Activated CD4-positive, alpha-beta T cell treated with anti-CD3 and anti-CD28 coated beads, Interleukin-2, amount 10 ng/mL, durations not matched to agents 7 days and 5 days (primary cell): ENCODE measurements at places on chromosomes 4 and X. TPM values are rescaled to one million over a fixed set of nuclear protein-coding genes. Genes with fewer than 3 reads are reported as not detected.

GRCh38 chrX:121570072-121570841 is 522.8 kb downstream of the GLUD2 start:
- DNase-seq = no peak

GRCh38 chrX:69948276-69948797 is 101.4 kb downstream of the AWAT2 start:
- DNase-seq = no peak

- no peak for DNase-seq
Observed at GRCh38 chrX:15507005-15507404, 6.4 kb downstream of the BMX start.

GRCh38 chr4:98619180-98619579 is 39.2 kb downstream of the TSPAN5 start:
- no peak for DNase-seq

GRCh38 chrX:19595043-19595677 is 79.9 kb upstream of the MAP3K15 start:
- DNase-seq = no peak

GRCh38 chr4:2417765-2418649 is at the start of gene ZFYVE28:
ZFYVE28 (minus strand) TSS chr4:2418645; CDS start chr4:2418323, 322 bp downstream.
- no peak for DNase-seq

- no peak for DNase-seq
Observed at GRCh38 chr4:10758906-10759305, 74.3 kb upstream of the CLNK start.

GRCh38 chr4:118171381-118171780 is 137.1 kb downstream of the NDST3 start:
- DNase-seq = no peak

GRCh38 chrX:38166478-38167083 is 54.1 kb downstream of the SRPX start:
- peak; percentile 33 for DNase-seq

- DNase-seq = no peak
Observed at GRCh38 chrX:143095321-143095720, 69.6 kb downstream of the SPANXN4 start.

DNA sequence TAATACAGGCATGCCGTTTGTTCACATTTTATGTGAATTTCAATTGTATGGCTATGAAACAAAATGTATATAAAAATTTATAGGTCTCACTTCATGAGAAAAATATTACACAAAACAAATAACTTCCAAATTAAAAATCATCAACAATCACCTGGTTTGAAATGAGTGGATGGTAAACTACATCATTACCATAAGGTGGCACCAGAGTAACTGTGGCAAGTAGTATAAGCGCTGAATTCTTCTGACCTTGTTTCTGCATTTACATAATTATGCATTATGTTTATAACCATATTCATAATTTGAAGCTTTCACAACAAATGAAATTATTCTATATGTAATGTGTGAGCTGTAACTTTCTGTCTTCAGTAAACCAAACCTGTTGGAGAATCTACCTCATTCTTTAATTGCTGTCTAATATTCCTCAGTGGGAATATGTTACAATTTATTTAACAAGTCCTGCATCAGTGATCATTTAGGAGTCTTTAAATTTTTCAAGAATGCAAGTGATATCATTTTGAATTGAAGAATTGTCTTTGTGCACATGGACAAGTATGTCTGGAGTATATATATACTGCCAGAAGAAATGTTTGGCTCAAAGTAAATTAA is 55.2 kb downstream of the MMRN1 start:
- DNase-seq = no peak

DNA sequence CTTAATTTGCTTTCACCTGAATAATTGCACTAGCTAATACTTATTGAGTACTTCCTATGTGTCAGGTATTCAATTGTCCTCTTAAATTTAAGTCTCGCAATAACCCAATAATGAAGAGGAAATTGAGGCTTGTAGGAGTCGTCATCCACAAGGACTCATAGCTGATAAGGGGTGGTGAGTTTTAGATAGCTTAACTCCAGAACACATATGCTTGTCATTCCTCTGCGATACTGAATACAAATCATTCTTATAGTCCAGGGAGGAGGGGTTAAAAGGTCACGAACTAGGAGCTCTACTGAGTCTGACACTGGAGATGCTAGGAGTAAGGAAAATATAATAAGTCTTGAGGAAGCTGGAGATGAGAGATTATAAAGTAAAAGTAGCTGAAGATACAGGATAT is 1.4 kb upstream of the PACRGL start:
- DNase-seq = no peak

DNA sequence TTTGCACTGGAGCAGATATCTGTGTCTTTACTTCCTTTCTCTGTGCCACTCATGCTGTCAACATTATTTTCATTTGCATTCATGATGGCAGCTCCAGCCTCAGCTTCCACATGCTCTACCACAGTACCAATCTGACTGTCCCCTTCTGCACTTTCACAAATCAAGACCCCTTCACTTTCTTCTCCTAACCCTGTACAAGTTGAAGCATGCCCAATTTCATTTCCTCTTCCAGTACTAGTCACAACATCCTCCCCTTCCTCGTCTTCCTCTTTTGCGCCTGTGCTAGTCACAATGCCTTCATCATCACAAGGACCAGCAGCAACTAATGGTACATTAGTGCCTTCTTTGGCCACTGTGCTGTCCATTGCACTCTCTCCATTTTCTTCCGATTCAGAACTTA is 26.5 kb downstream of the BOD1L1 start:
- no peak for DNase-seq

DNA sequence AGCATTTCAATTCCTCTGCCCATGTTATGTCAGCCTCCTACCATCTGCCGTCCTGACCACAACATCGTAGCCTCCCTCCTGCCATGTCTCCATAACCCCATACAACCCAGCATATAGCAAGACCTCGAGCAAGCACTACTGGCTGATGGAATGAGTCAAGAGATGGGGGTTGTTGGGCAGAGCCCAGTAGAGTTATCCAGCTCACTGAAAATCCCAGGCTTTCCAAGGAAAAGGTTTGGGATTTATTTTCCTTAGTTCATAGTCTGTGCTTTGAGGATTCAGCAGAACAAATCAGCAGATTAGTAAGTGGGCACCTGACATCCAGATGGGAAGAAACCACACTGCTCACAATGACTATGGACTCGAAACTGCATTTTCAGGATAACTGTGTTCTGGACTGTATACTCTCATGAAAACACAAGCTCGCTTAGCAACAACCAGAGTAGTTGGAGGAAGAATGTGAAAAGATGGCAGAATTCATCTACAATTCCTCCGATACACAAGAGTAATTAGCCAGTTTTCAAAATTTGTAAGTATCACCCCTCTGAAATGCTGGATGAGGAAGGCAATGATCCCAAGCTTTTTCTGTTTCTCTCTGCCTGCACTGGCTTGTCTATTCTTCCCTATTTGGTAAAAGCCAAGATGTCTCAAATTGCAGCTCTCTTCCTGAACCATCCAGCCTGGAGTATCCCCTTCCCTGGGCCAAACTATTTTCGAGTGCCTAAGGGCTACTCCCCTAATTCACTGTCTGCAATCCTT is 186.2 kb upstream of the TBL1X start:
- DNase-seq = no peak

GRCh38 chr4:36677112-36677511 is 395.7 kb downstream of the DTHD1 start:
- no peak for DNase-seq

DNA sequence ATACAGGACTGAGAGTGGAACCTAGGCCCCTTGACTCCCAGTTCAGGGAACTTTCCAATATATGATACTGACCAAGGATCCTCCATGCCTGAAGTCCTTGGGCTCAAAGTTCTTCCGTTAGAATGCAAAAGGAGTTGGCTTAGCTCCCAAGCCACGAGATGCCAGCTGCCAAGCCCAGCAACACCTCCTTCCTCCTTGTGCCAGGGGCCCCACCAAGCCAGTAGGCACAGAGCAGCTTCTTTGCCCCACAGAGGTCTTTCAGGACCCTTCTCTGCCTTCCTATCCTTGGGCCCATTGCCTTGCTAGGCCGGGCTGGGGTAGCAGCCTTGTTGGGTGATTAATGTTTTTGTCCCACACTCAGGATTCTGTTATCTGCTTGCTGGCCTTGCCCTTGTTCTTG is 105.6 kb downstream of the EFNB1 start:
- no peak for DNase-seq

DNA sequence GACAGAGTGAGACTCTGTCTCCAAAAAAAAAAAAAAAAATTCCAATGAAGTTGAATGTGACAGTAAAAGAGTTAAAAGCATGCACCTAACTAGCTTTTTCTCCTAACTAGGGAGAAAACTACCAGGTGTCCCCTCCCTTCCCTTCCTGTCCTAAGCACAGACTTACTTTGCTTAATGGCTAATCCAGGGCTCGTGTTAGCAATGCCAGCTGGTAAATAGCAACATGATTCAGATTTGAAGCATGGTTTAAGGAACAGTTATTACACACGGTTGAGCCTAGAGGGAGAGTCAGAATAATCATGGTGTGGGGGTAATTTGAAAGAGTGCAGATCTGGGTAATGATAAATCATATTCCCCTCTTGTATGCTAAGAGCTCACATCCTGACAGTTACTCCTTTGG is 338.3 kb downstream of the STIM2 start:
- DNase-seq = no peak

- no peak for DNase-seq
Observed at GRCh38 chrX:136191171-136191570, 43.8 kb downstream of the FHL1 start.

- DNase-seq = no peak
Observed at GRCh38 chrX:25295466-25295865, 279.7 kb upstream of the ARX start.

GRCh38 chr4:122293374-122294365 is 85.1 kb upstream of the ADAD1 start:
- DNase-seq = no peak

APOO gene
- total RNA-seq = 28.5 TPM

SPANXD gene
- not detected for total RNA-seq

EPHA5 gene
- total RNA-seq = not detected

ODAM gene
- total RNA-seq = not detected

GPR173 gene
- total RNA-seq = not detected

DNAAF6 gene
- total RNA-seq = not detected

GLOD5 gene
- not detected for total RNA-seq

ATP8A1 gene
- 21.1 TPM for total RNA-seq

PASD1 gene
- not detected for total RNA-seq

CT45A6 gene
- total RNA-seq = not detected
